T-helper 17 cell (primary cell): ENCODE measurements at places on chromosomes 11 and 22.

DNA sequence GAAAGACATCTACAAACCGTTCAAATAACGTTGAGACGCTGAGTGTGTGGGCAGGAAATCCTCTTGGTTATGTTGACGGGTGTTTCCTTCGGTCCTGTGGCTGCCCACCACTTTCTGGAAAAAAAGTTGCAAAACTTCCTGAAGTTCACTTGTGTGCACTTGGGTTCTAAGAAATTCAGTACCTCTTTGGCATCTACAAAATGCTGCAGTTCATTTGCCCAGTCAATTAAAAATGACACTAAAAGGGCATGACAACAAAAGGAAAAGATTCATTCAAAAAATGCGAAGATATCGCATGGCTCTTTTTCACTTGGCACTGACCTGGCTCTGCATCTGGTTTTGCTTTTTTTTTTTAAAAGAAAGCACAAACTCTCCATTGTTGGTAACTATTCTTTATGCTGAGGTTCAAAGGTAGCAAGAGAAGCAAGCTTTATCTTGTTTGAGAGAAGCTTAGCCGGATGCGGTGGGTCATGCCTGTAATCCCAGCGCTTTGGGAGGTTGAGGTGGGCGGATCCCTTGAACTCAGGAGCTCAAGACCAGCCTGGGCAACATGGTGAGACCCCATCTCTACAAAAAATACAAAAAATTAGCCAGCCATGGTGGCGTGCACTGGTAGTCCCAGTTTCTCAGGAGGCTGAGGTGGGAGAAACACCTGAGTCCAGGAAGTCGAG lies 10.6 kb upstream of the XBP1 start:
- DNase-seq: no peak

DNA sequence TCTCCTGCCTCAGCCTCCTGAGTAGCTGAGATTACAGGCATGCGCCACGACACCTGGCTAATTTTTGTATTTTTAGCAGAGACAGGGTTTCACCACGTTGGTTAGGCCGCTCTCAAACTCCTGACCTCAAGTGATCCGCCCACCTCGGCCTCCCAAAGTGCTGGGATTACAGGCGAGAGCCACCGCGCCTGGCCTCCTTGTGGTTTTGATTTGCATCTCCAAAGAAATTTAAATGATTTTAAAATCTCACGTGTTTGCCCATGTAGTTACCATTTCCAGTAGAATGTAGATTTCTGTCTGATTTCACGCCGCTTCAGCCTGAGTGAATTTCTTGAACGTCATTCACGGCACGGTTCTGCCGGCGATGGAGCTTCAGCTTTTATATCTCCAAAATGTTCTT lies 55.8 kb downstream of the IGF2 start:
- no peak for DNase-seq

GRCh38 chr22:36737776-36738175 lies 34.2 kb upstream of the CACNG2 start:
- DNase-seq: no peak

GRCh38 chr11:69044111-69045013 lies 4.4 kb upstream of the TPCN2 start:
- no peak for DNase-seq

DNA sequence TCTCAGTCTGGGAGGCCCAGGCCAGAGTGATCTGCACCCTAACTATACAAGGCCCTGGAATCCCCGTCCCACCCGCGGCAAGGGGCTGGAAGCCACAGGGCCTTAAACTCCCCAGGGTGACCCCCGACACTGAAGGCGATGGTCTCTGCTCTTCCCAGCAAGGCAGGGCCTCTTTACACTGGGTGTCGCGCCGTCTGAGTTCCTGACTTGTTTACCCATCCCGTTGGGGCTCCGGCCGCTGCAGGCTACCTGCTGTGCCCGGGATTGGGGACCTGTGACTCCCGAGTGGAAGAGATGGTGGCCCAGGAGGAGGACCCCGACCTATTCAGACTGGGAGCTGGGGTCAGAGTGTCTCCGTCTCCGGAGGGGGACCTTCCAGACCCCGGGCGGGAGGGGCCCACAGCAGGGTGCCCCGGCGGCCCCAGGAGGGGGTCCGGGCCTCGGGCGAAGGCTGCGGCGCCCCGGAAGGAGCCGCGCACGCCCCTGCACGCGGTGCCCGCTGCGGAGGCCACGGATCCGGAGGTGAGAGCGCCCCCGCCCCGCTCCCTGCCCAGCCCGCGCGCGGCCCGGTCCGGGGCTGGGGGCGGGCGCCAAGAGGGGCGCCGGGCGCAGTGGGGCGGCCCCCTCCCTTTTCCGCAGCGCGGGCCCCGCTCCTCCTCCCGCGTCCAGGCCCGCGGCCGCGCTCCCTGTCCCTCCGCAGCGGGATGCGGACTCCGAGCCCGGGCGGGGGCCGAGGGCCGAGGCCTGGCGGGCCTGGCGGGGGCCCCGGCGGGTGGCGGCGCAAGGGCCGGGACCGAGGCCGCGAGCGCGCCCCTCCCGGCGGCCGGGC lies 560 bp upstream of the MPPED1 start:
- no peak for DNase-seq

GRCh38 chr11:79439886-79440570 lies 802 bp downstream of the TENM4 start:
- no peak for DNase-seq

- no peak for DNase-seq
These were observed 5.4 kb upstream of the OR51A2 start for GRCh38 chr11:4960877-4961276.

DNA sequence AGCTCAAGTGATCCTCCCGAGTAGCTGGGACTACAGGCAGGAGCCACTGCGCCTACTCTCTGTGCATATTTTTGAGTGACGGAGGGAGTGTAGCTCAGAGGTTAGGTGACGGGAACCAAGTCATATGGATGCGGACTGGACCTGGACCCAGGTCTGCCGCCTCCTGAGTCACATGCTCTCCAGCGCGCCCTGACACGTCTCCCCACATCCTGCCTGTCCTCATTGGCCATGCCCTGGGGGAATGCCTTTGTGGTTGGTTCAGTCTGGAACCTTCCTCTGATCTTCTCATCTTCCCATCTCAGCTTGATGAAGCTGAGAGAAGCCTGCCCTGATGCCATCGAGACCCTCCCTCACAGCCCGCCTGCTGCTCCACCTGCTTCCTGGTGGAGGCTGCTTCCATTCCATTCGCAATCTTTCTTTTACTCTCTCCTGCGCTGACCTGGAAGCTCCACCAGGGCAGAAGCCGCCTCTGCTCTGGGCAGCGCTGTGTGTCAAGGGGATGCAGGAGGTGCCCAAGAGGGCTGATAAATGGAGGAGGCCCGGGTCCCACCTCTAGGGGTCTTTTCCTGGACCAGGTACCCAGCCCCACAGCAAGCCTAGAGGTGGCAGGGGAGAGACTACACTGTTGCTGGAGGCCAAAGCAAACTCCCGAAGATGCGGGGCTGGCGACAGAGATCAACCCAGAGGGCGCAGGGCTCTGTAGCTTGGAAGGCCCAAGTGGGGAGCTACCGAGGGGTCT lies 13.9 kb upstream of the BAIAP2L2 start:
- no peak for DNase-seq

DNA sequence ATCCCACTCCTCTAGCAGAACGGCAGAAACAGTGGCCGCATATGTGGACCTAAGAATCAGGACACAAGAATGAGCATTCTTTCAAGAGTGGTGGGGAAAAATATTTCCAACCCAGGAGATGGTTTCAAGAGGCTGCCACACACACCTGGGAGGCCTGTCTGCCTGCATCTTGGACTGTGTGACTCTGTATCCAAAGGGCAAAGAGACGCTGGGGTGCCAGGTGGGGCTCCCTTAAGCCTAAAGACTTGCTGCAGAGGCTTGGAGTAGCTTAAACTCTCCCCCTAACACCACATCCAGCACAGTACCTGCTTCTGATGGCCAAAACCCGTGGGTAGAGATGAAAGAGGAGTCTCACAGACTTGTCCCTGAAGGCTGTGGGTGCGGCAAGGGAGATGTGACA lies 3.5 kb downstream of the CXCR5 start:
- no peak for DNase-seq

GRCh38 chr11:94283678-94284077 lies 20.7 kb upstream of the IZUMO1R start:
- no peak for DNase-seq

- no peak for DNase-seq
These were observed 525.6 kb downstream of the BRD1 start for GRCh38 chr22:49302150-49302460.

DNA sequence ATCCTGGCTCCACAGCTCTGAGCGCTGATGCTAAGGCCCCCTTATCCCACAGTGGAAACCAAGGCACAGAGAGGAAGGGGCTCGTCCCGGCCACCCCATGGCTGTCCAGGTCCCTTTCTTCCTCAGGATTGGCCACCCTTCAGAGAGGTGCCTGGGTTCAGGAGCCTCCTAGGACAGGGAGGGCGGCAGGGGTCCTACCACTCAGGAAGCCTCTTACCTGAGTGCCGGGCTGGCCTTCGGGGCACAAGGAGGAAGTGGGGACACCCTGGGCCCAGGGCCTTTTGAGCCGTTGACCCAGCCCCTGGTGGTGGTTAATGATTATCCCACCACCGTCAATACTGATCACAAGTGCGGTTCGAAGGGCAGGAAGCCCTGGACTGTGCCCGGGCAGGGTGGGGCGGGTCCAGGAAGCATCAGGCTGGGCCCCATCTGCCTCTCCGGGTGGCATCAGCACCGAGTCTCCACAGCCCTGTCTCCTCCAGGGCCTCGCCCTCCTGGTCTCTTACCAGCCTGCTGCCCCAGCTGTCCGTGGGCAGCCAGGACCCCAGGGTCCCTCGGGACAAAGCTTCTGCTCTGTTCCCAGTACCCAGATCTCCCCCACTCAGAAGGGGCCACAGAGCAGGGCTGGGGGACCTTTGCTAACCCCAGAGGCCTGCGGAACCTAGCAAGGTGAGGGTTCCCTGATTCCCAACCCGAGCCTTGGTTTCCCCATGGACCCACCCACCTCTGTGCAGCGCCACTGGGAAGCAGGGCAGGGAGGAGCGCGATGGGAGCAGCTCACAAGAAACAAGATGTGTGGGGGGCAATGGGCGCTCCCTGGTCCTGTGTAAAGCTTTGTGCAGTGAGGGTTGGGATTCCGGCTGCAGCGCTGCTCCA lies 15.0 kb upstream of the EHD1 start:
- no peak for DNase-seq

GRCh38 chr22:50319503-50319951 lies 7.3 kb downstream of the DENND6B start:
- no peak for DNase-seq

- DNase-seq: no peak
These were observed 139.6 kb upstream of the E2F8 start for GRCh38 chr11:19380375-19380774.

DNA sequence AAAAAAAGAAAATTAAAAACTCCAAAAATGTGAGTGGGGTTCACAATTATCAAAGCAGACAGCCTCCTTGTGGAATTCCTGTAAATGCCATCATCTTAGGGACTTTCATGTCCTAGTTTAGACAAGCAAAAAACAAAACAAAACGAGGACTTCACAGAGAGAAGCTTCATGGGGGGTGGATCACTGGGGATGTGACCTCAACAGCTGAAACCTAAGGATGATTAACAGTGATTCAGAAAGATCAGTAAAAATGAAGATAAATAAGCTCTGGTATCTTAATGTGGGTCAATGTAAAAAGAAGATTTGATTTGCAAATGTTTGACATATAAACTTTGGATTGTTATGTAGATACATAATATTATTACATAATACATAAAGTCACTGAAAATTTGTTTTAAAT lies 8.1 kb upstream of the OR10W1 start:
- no peak for DNase-seq

GRCh38 chr11:81772166-81772565 lies 961.5 kb downstream of the FAM181B start:
- DNase-seq: no peak

DNA sequence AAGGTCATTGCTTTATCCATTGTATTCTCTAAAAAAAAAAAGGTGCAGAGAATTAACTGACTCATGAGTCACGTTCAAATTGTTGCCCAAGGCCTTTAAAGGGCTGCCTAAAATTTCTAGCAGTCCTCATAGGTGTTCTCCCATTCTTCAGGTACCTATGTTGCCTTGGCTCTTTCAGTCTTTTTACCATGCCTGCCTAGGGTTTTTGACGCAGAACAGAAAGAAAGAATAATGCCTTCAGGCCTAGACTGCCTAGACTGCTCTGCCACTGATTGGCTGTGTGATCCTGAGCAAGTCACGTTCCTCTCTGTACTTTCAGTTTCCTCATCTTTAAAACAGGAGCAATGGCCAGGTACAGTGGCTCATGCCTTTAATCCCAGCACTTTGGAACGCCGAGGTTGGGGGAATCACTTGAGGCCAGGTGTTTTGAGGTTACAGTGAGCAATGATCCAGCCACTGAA lies 21.5 kb downstream of the CTSC start:
- DNase-seq: no peak

DNA sequence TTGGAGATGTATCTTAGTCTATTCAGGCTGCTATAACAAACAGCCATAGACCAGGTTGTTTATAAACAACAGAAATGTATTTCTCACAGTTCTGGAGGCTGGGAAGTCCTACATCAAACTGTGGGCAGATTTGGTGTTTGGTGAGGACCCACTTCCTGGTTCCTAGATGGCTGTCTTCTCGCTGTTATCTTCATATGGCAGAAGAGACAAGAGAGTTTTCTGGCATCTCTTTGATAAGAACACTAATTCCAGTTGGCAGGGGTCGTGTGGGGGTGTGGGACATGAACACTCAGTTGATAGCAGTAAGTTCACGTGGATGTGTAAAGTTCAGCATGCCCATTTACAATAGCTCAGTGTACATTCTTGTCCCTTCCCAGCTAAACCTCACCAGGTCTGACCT lies 41.3 kb upstream of the HMGXB4 start:
- no peak for DNase-seq

- no peak for DNase-seq
These were observed 125.7 kb upstream of the C11orf58 start for GRCh38 chr11:16612566-16613261.

DNA sequence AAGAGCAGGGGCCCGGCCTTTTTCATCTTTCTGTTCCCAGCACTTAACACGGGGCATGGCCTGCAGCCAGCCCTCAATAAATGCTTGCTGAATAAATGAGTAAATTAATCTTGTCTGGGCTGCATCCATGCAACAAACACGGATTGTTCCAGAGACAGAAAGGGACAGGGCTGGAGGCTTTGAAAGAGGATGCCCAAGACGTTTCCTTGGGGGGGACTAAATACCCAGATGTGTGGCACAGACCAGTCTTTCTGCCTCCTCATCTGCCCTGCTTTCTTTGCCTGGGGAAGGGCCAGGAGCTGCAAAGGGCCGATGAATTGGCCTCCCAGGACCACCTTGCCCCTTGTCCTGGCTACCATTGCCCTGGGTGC lies 40.4 kb downstream of the SHISAL1 start:
- DNase-seq: no peak

DNA sequence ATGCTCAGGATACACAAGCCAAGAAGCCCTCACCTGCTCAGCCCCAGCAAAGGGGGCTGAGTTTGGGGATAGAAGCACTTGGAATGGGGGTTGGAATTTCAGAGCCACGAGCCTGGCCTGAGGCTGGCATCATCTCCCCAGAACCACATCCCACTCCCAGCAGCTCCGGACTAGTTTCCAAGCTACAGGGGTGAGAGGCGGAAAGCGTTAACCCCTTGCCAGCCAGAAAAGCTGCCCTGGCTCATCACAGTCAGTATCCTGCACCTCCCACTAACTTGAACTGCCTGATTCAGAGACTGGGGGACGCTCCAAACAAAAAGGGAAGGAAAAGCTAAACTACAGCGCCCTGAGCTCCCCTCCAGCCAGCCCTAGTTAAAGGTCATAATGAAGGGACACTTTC lies 19.0 kb upstream of the CHST1 start:
- DNase-seq: no peak
